Activated B cell treated with CpG ODN at 0.5 μM for 24 hours (primary cell): ENCODE measurements at places on chromosomes 6 and 20. TPM values are rescaled to one million over a fixed set of nuclear protein-coding genes. Genes with fewer than 3 reads are reported as not detected.

ADGB gene
- not detected in 2 replicates for total RNA-seq

FGD2 gene
- total RNA-seq: 362 and 435 TPM in 2 replicates

ZC2HC1B gene
- total RNA-seq: 1.5 and 2.3 TPM in 2 replicates

PRR18 gene
- 0.10 TPM in 1 of 2 replicates, not detected in the other for total RNA-seq

NEDD9 gene
- 57.4 and 61.9 TPM in 2 replicates for total RNA-seq

DNA sequence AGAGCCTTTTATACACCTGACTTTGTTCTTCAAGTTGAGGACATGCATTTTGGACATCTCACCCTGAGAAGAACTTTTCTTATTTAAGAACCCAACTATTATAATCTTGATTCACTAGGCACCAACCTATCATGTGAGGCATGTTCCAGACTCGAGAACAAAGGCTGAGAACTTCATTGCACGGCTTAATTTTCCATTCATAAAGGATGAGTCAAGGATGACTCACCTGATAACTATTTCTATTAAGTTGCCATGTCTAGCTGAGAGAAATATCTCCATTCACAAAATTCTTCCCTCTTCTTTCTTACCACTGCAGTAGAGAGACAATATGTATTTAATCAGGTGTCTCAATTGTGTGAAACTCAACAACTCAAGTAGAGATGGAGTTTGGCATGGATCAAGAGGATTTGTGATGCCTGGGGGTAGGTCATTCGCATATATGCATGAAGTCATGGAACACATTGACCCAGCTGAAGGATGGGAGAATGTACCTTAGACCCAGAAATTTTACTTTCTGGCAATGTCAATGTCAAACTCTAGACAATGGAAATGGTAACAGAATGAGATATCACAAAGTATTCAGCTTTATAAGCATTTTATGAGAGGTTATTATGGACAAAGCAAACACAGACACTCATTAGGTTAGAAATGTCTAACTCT lies 208.7 kb upstream of the PRND start:
- DNase-seq: no peak

- DNase-seq: no peak
Observed at GRCh38 chr20:63175038-63175895, 40.7 kb downstream of the YTHDF1 start.

DNA sequence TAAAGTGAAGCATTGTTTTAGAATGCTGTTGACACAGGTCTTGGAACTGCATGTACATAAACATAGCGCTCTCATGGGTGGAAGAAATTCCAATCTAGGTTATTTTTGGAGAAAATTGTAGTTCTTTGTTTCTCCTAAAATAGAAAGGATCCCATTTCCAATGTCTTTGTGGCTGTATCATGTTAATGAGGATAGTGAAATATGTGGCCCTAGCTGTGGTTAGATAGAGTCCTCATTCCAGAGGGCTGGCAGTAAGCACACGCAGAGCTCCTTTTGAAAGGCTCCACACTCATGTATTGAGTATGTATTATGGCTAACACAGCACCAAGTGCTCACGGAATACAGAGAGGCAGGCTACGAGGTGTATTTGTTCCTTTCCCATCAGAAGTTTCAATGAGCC lies 60.9 kb downstream of the SNRNP48 start:
- DNase-seq: no peak

- DNase-seq: no peak
Observed at GRCh38 chr6:138817799-138818198, 21.9 kb downstream of the ECT2L start.

DNA sequence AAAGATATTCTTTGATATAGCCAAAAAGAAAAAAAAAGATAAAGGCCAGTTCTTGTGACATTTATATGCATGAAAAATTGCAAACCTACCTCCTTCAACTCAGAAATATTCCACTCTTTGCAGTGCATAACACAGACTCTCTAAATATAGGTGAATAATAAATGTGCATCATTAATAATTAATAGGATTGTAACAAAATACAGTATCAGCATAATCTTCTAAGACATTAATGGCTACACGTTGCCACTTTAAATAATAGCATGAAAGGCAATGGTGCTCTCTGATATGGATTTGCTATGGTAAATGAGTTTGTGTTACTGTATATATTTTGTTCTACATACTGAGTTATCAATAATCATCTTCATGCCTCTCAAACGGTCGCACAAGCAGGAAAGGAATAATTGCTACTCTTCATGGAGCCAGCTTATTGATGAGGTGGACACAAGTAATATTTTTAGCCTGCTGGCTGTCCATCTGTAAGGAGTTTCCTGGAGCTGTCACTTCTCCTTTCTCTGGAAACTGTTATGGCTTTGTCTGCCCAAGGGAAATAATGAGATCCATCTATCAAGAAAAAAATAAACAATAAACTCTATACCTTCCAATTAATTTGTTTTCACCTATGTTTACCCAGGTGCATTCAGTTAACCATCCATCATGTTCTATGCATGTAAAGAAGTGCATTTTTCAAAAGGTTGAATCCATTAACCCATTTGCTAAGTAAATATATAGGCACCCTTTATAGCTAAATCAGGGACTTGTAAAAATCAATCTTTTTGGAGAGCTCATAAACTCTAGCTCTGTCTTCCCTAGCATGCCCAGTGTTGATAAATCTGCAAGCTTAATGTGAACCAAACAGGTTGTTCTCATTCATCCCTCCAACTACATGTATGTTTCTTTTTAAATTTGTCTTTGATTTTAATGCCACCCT lies 253.0 kb downstream of the NKAIN2 start:
- no peak for DNase-seq

- no peak for DNase-seq
Observed at GRCh38 chr6:106751501-106752252, 122.3 kb downstream of the QRSL1 start.

DNA sequence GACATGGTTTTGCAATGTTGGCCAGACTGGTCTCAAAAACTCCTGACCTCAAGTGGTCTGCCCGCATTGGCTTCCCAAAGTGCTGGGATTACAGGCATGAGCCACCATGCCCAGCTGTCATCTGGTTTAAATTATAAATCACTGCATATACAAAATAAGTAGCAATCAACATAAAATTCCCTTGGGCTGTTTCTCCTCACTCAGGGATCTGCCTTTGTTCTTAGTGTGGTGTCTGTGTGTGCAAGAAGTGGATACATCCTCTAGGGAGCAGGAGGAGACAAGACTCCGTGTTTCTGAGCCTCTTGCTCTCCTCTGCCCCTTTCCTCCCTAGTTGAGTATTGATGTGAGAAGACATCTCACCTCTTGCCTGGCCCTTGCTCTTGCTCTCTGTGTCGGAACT lies 65.2 kb upstream of the ADGRF4 start:
- DNase-seq: no peak

DNA sequence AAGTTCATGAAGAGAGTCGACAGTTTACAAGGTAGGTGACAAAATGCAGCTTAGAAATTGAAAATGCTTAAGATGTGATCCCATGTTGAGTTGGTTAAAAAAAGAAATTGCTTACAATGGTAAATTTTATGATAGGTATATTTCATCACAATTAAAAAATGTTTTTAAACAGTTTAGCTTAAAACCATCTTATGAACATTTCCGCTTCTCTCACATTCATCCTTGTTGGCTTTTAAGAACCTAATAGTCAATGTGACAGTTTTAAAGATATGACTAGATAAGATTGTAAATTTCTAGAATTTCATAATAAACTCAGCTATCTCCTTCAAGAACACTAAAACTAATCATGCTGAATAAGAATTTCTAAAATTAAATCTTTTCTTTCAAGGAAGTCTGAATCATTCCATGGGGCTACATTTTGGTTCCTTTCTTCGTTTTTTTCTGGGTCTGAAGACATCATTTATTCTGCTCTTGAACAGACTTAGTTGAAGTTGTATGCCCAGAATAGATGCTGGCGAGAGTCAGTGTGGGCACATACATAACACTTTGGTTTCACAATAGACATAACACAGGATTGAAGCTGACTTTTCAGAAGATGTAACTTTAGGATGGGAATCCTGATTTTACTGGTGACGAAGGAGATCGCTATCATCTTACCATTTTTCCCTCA lies 35.9 kb upstream of the LTV1 start:
- no peak for DNase-seq

GRCh38 chr6:95410168-95410567 lies 167.2 kb upstream of the MANEA start:
- no peak for DNase-seq

- no peak for DNase-seq
Observed at GRCh38 chr6:169451065-169451838, 197.6 kb upstream of the THBS2 start.

DNA sequence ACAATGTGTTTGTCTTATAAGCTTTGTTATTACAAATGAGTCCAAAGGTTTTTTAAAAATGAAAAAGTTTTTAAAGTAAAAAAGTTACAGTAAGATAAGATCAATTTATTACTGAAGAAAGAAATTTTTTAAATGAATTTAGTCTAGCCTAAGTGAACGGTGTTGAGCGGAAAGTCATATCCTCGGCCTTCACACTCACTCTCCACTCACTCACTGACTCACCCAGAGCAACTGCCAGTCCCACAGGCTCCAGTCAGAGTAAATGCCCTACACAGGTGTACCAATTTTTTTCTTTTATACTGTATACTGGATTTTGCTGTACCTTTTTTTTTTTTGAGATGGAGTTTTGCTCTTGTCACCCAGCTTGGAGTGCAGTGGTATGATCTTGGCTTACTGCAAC lies 42.7 kb upstream of the AGPAT4 start:
- DNase-seq: no peak

DNA sequence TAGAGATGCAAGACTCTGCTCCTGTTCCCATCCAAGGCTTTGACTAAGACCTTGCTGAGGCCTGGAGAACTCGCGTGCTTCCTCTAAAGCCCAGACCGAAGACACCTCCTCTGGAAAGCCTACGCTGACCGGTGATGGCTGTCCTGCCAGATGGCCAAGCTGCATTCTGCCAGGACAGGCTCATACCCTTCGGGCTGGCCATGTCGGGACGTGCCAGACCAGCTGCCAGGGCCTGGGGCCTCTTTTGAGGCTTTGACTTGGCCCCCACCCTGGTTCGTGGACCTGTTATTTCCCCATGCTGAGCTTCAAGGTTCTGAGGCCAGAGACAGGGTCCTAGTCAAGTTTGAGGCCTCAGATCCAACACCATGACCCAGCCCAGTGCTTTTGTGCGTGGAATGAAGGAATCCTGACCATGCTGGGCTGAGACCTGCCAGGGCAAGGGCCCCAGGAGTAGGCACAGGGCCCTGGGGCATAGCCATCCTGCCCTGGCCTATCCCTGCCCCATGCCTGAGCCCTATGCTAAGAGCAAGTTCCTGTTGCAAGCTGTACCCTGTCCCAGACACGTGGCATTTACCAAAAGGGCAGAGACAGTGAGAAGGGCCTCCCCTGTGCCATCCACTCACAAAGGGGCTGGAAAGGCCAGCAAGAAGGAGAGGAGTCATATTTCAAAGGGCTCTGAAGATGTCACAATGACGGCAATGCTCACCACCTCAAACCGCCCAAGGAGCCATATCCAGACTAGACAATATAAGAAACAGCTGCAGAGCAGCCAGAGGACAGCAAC lies 42.8 kb downstream of the MRPL14 start:
- no peak for DNase-seq

DNA sequence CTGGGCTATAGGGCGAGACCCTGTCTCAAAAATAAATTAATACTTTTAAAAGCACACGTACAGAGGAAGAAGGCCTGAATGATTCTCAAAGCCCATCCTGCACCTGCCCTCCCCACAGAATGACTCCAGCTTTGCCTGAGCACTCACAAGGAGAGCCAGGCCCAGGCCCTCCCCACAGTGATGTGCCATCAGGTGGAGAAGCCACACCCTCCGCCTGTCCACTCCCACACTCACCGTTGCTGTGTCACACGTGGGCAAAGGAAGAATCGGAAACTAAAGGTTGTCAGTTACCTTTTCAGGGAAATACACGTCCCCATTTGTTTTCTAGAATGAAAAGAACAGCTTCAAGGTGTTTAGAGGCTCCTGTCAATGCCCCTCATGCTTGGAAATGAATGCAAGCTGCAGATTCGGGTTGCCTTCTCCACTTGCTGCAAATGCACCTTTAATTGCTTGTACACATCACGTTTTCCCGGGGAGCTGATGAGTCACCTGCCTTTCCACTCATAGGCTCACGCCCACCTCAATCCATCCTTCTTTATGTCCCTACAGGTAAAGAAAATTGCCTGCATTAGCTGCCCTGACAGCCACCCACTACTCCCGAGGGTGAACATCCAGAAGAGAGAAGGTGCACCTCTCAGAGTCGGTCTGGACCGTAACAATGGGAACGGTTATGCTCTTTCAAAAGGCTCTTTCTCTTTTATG lies 45.5 kb upstream of the AFDN start:
- no peak for DNase-seq

- no peak for DNase-seq
Observed at GRCh38 chr20:25061103-25061799, 3.3 kb upstream of the ACSS1 start.

GRCh38 chr20:20992277-20992676 lies 113.9 kb downstream of the LINC00237 start:
- no peak for DNase-seq

DNA sequence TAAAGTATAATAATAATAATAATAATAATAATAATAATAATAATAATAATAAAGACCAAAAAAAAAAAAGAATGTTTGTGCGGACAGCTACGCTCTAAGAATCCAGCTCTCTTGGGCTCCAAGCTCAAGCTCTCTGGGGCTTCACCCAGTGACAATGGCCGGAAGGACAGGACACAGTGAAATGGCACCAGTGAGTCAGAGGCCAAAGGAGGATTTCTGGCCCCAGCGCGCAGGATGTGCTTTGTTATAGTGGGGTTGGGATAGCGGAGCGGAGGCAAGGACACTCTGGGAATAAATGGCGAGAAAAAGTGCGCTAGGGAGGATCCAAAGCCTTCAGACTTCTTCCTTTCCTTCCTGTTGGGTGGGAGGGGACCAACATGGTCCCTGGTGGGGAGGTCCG lies 38.2 kb downstream of the HLA-A start:
- DNase-seq: no peak

GRCh38 chr6:36934901-36935300 lies 19.6 kb upstream of the PI16 start:
- no peak for DNase-seq

DNA sequence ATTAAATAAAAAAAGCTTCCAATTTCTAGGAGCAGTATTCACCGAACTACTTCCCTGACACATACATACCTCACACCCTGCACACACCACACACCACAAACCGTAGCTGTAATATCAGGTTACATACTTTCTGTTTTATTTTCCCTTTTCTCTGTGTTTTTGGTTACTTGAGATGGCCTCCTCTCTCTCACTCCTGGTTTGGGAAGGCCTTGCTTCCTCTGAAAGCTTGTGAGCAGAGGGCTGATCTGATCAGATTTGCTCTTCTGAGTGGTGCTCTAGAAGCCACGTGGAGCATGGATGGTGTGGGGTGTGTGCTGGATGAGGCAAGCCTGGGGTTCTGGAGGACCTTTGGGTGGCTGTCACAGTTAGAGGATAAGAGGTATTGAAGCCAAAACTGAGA lies 20.9 kb downstream of the UTRN start:
- no peak for DNase-seq

- DNase-seq: no peak
Observed at GRCh38 chr20:45592574-45593189, 13.6 kb upstream of the WFDC8 start.

GRCh38 chr6:55968926-55969325 lies 93.5 kb upstream of the BMP5 start:
- DNase-seq: no peak

- no peak for DNase-seq
Observed at GRCh38 chr6:84453499-84453898, 226.1 kb upstream of the CEP162 start.
